ENCODE measurements at places on chromosomes 2 and 18. TPM values are rescaled to one million over a fixed set of nuclear protein-coding genes. Genes with fewer than 3 reads are reported as not detected.

- DNase-seq = no peak
Observed at GRCh38 chr18:51953521-51953920, 386.5 kb upstream of the DCC start.

DNA sequence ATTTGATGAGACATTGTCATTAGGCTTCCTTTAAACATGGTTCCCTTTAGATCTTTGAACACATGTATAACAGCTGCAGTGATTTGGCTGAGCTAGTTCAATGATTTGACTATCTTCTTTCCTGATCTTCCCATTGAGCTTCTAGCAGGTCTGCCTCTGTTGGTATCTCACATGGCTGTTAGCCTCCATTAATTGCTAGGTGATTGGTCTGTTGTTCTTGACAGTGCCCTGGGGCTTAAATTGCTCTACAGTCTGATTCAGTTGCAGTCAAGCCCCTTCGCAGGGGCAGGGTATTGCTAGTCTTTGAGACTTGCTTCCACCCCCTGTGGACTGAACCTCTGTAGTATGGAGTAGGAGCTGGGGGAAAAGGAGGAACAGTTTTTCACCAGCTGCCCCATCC lies 24.1 kb downstream of the SKA1 start:
- no peak for DNase-seq

DNA sequence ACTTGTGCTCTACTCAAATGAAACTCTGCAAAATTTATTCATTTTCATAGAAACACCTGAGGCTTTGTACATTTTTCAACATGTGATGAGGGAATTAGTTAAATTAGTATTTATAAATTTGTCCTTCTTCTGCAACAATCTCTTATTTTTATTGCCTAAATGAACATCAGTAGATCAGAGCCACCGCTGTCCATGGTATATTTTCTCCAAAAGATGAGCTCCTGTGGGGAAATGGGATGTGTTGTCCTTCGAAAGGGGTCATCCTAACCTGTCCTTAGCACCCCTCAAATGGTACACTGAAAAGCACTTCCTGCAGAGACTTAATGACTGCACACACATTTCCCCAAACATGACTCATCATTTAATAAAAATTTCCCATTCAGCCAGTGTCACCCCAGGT lies 714.6 kb downstream of the MBD2 start:
- DNase-seq = no peak

DNA sequence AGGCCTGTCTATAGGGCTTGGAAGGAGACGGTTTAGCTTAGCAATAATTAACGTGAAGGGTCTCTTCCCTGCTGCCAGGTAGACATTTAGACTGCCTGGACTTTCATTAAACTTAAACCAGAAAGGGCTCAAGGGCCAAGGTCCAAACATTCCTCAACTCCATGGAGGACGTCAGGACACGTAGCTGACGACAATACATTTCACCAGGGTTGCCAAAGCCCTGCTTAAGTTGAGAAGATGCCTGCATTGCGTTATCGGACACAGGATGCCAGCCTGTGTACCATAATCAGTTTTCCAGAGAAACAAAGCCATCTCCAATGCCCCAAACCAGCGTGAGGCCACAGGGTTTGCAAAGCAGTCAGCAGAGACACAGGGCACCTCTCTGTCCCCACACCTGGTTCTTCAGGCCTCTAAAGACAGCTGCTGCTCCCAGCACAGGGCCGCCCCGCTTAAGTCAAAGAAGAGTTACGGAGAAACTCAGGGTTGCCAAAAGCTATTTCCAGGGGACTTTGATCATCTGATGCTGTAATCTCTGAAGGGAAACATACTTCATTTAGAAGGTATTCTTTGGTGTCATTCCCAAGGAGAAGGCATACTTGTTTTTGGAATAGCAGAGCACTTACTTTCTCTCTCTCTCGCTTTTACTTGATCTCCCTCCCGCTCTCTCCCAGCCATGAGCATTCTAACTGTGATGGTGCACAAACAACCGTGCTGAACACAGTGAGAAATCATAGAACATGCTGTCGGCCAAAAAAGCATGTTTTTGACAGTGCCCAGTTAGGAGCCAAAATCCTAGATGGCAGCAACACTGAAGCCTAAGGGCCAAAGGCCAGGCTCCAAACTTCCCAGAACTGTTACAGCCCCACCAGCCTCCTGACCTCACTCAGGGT lies 46.0 kb downstream of the TTC32 start:
- no peak for DNase-seq

DNA sequence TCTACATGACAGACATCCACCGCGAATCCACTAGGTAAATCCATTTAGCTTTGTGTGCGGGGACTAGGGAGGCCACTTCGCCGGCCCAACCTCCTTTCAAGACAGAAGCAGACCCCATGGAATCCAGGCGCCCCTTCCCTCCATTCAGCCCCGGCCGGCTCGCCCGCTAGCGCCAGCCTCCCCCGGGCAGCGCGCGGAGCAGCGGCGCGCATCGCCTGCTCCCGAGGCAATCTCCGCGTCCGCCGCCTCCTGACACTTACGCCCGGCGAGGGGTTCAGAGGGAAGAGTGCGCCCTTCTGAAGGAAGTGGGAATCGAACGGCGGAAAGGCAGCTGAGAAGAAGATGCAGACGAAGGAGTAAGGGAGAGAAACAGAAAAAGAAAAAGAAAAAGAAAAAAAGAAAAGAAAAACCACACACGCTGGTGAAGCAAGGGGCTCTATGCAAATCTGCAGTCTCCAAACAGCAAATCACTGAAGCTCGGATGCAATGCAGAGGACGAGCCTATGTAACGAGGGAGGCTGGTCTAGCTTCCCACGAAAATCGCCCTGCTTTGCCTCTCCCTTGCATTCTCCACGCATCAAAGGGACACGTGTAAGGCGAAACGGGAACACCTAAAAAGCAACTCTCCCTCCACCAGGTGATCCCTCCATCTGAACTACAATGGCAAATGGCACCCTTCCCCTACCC lies 684.4 kb downstream of the NRXN1 start:
- no peak for DNase-seq

DNA sequence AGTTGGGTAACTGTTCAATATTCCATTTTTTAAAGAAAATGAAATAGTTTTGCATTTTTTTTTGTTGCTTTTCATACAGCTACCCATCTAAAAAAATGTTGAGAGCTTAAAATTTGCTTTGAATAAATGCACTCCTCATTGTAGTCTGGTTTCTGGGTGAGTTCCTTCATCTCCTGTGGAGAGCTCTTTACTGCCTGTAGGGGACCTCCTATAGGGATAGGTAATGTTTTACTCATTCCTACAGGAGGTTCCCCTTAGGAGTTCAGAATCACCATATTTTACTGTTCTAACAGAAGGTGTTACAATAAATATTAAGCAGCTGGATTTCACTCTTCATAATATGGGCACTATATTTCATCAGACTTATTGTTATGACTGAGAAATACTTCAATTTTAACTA lies 947.3 kb upstream of the CRIM1 start:
- no peak for DNase-seq

DNA sequence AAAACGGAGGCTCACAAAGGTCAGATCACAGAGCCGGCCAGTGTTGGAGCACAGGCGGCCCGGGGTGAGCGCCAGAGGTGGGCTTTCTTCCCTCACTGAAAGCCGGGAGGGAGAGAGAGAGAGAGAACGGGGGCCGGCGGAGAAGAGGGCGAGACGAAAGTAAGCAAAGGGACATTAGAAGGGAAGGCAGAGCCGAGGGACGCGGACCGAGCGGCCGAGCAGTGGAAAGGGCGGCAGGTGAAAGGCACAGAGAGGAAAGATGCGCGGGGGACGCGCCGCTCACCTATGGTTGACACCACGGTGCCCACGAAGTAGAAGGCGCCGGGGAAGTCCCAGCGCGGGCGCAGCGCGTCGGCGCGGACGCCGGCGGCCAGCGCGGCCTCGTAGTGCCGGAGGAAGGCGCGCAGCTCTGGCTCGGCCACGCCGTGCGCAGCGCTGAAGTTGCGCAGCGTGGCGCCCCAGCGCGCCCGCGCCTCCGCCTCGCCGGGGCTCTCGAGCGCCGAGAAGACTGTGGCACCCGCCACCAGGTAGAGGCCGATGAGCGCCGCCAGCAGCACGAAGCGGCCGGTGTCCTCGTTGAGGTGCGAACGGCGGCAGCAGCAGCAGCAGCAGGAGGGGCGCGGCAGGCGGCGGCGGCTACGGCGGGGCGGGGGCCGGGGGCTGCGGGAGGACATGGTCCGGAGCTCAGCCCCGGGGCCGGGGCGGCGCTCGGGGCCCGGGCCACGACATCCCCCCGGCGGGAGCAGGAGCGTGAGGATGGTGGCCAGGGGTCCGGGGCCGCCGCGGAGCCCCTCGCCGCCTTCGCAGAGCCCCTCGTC lies 166.9 kb downstream of the MSH2 start:
- no peak for DNase-seq

The TCF4 gene
- total RNA-seq = 84.3 TPM

The DSG4 gene
- total RNA-seq = not detected

The EMILIN2 gene
- 14.2 TPM for total RNA-seq

The CCDC68 gene
- total RNA-seq = 2.3 TPM

The OTOS gene
- not detected for total RNA-seq

The DNAH6 gene
- total RNA-seq = 0.11 TPM

The AKAIN1 gene
- total RNA-seq = not detected

The RFTN2 gene
- total RNA-seq = 7.4 TPM

Measured in esophagus muscularis mucosa (tissue), 4 donors.